Femur (tissue), 1 donor: ENCODE measurements at places on chromosomes 6 and 20.

GRCh38 chr6:149934249-149935156, 7.3 kb upstream of the ULBP2 start:
- DNase-seq: peak; percentile 66

DNA sequence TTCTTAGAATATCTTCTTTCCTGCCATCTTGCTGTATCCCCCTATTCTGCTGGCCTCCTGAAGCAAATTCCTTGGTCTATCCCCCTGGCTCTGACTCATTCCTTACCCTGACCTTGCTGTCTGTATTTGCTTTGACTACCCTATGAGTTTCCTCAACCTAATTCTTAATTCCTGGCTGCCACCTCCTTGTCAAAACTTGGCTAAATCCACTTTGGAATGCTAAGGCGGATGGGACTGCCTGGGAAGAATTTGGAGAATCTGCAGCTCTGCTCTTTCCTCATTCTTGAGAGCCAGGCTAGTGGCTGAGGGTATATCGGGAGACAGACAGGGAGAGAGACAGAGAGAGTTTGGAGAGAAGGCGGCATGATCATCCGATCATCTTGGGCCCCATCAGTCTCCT, 24.4 kb downstream of the CAP2 start:
- peak; percentile 27 for DNase-seq

DNA sequence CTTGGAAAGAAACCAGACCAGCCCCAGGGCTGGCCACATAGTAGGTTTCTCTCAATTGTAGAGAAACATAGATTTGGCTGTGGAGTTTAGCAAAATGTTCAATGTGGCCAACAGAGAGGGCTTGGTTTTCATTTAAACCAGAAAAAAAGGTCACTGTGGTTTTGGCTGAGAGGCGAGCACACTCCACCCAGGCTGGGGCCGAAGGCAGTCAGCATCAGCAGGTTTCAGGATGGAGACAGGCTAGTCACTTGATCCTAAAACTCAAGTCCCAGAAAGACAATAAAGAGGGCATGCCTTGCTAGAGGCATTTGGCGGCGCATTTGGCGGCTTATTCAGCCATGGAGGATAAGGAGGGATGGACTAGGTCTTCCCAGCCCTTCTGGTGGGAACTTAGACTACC, 73.1 kb downstream of the PRND start:
- DNase-seq: no peak

DNA sequence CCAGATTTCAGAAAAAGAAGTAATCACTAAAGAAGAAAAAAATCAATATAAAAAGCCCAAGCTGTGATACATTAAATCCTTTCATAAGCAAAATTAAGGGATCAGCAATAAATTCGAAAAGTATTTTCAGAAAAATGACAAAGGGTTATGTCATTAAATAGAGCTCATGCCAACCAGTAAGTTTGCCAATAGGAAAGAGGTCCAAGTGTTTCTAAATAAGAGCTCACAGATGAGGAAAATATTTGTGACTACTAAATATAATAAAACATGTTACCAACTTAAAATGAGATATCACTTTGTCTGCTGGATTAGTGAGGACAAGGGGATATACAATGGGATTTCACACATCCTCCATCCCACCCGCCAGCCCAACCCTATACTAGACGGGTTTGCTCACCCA, 140.3 kb upstream of the EYA4 start:
- DNase-seq: no peak
